ENCODE measurements at places on chromosomes 3 and 15.

DNA sequence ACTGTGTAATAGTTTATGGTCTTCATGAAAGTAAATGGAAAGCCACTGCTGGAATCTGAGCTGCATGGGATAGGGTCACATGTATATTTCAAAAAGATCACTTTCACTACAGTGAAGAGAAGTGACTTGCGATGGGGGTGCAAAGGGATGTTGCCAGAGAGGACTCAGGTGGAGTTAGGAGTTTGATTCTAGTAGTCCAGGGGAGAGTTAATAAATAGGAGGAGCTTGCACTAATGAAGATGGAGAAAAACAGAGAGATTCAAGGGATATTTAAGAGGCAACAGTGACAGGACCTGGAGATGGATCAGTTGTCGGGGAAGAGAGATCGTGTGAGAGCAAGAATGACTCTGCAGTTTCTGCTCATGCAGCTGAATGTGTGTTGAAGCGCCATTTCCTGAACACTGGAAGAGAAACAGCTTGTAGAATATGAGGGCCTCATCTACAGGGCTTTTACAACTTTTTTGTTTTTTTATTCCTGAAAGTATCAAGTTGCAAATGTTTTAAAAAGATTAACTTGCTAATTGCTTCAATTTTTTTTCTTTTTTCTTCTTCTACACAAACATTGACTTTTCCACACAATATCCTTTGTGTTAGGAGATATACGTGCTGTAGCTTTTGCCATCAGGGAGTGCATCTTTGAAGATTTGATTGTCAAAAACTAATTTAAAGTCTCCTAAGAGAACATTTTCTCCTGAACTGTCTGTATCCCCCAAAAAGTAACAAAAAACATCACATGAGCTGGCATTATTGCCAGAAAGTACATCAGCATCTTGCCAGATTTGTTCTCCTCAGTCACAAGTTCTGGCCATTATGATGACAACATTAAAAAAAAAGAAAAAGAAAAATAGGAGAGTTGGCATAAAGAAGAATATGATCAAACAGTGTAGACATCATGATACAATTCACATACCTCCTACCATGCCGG is 37.5 kb downstream of the SETMAR start:
- DNase-seq = no peak

- DNase-seq = no peak
Observed at GRCh38 chr15:68775671-68776476, 44.8 kb downstream of the ANP32A start.

DNA sequence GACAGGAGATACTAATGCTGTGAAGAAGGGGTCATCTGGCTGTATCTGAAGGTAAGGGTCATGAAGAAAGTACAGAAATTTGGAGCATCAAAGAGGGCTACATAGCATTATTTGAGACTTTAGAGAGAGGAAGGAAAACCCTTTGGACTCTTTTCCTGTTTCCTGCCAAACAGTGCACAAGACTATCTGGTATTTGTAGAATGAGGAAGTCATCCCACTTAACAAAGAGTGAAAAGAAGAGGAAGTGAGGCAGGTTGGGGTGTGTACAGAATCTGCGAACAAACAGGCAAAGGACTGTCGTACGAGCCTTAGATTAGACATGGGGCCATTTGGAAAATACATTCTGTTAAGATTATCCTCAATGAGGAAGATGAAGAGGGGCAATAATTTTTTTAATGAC is 546.8 kb upstream of the EPHA6 start:
- DNase-seq = no peak

GRCh38 chr3:127680146-127680661 is 7.5 kb downstream of the ABTB1 start:
- DNase-seq = no peak

- DNase-seq = no peak
Observed at GRCh38 chr3:198081421-198081844, 121.4 kb downstream of the LMLN start.

DNA sequence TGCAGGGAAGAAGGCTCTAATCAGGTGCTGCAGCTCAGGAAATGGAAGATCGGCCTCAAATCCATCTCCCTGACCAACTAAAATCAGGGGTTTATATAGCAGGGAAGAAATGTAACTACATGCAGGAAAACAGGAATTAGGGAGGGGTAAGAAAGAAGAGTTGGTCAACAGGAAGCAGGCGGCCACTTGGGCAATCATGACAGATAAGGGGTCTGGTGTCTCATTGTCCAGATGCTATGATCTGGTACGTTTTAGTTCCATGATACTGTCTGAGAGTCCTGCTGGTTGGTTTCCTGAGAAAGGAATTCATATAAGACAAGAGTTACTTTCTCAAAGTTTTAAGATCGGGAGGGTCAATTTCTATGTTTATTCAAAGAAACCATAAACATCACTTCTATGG is 24.2 kb downstream of the KATNBL1 start:
- no peak for DNase-seq

GRCh38 chr3:183218826-183219225 is 34.2 kb upstream of the B3GNT5 start:
- DNase-seq = no peak

DNA sequence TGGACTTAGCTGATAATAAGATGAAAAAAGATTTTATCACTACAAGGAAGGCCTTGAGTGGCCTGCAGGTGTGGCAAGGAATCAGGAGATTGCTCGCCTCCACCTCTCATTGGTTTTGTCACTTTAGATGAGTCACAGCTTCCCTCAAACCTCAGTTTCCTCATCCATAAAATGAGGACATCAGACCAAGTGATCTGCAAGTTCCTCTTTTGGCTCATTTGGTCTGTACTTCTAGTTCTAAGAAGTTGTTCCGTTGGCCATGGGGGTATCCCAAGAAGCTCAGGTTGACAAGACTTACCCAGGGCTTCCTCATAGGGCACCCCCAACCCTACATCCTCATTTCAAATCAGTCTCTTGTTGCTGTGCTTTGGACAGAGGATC is 254.1 kb downstream of the UACA start:
- no peak for DNase-seq

GRCh38 chr3:34046154-34046553 is 247.7 kb downstream of the PDCD6IP start:
- DNase-seq = no peak

GRCh38 chr3:101719604-101720185 is 4.7 kb upstream of the CEP97 start:
- no peak for DNase-seq

DNA sequence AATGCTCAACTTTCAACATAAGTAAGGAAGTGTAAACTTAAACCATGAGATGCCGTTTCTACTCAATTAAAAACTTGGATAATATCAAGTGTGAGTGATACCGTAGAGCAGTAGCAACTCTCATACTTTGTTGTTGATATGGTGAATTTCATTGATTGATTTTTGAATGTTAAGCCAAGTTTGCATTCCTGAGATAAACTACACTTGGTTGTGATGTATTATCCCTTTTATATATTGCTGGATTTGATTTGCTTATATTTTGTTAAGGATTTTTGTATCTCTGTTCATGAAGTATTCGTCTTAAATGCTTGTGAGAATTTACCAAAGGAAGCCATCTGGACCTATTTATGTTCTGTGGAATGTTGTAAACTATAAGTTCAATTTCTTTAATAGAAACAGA is 21.7 kb downstream of the SLMAP start:
- DNase-seq = no peak

DNA sequence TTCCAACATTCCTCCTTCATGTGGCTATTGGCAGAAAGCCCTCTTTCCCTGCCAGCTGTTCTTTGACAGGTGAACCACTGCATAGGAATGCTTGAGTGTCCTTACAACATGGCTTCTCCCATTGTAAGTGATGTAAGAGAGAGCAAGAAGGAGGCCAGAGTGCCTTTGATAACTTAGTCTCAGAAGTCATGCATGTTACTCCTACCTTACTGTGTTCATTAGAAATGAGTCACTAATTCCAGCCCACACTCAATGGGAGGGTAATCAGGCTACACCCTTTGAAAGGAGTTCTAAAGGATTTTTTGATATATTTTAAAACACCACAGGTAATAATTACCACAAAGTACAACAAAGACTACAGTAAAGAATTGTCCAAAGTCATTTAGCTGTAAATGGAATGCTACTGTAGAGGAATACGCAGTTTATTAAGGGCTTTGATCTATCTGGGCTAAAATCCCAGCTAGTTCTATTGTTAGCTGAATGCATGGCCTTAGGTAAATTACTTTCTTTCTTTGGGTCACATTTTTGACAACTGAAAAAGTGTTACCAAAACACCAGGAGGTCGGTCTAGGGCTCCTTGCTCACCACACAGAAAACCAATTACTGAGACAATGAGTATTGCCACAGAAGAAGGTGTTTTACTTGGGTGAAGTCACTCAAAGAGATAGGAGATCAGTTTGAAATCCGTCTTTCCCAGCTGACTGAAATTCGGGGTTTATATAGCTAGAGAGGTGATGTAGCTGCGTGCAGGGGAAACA is 154.9 kb downstream of the GRM7 start:
- no peak for DNase-seq

GRCh38 chr15:69272139-69272538 is 26.6 kb upstream of the PAQR5 start:
- DNase-seq = no peak

DNA sequence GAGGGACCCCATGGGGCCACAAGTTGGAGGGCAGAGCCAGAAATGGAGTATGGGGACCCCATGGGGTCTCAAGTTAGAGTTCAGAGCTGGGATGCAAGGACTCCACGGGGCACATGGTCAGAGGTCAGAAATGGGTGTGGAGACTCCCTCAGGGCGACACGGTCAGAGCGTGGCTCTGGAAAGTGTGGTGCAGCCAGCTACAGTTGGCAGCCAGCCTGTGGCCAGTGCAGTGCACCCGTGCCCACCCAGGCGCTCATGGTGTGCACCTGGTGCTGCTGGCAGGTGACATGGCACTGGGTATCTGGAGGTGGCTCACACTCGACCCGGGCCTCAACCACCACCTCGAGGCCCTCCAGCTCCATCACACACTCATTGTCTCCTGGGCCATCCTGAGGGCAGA is 11.2 kb downstream of the PLXNB1 start:
- DNase-seq = no peak

GRCh38 chr3:113747283-113748046 is 630 bp downstream of the ATP6V1A start:
- DNase-seq = no peak

DNA sequence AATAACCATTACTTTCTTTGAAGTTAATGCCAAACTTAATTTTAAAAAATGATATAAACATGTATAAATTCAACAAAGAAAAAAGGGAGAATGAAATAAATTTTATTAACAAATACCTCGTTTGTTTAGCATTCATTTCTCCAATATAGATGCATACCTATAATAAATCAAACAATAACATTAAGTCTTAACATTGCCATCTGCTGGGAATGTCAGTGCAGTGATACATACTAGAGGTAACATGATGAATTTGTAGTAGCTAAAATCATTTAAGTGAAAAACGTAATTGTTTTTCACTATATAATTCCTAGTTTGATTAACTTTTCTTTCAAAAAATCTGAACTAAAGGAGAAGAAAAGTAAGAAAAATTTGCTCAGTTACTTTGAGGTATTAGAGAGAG is 340.2 kb upstream of the CBLB start:
- no peak for DNase-seq

DNA sequence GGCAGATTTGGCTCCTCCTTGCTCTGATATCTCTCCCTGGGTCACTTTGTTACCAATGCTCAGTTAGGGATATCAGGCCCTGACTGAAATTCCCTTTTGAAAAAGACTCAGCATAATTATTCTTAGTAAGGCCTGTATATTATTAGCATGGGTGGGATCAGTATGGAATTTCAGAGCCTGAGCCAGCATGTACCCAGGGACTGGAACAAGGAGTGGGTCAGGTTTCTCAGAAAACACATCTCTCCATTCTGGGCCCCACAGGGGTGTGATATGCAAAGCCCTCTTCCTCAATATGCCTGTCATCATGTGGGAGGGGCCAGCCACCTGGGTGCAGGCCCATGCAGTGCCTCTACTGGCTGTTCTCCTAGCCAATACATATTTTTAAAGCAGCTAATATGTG is 423.2 kb downstream of the EPHB1 start:
- DNase-seq = no peak

DNA sequence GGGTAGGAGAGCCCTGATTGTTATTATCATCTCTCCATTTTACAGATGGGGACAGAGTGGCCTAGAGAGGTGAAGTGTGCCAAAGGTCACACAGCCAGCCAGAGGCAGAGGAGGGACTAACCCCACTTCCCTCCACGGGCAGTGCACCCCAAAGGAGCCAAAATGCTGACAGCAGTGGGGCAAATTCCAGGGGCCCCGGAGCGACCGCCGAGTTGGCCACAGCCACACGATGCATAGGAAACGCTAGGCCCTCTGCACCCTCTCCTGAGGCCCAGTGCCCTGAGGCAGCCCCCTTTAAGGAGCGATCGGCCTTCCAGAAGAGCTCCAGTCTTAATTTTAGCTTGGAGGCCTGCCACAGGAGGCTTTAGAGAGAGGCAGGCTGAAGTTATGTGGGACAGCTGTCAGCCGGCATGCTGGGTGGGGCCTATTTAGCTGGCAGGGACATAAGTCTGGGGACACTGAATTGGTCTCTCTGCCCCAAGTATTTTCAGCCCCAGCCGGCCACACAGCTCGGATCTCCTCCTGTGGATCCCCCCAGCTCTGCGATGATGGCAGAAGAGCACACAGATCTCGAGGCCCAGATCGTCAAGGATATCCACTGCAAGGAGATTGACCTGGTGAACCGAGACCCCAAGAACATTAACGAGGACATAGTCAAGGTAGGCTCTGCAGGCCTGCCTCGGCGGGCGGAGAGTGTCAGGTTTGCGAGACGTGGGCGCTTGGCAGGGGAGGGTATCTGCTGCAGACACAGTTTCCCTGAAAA is at the start of gene CAV3:
CAV3 (plus strand) TSS at position 471 of the 763 bp plus-strand sequence; CDS start at position 546, 75 bp downstream.
- DNase-seq = no peak

- DNase-seq = no peak
Observed at GRCh38 chr3:115086344-115086743, 60.7 kb downstream of the ZBTB20 start.

DNA sequence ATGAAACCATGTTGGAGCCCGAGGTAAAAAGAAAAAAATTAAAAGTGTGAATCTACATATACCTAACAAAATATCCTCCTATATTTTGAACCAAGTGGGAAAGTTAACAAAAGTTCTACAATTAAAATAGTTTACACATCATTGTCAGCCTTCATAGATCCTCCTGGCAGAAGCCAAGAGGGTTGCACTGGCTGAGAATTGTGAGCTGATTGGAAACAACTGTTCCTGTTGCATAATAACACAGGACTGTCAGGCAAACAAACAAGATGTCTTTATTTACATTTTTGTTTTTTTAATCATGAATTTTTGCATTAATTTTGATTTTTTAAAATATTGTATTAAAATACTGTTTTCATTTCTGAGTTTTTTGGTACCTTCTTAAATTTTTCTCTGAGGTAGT is 215.2 kb upstream of the MME start:
- DNase-seq = no peak

- no peak for DNase-seq
Observed at GRCh38 chr15:58573270-58573669, 141.5 kb downstream of the LIPC start.

GRCh38 chr15:42053010-42053409 is 32.2 kb upstream of the PLA2G4E start:
- no peak for DNase-seq

Data from NCI-H2081 treated with DMSO at 0.1 percent for 48 hours (cell line).